ENCODE measurements at places on chromosomes 1 and 21.

DNA sequence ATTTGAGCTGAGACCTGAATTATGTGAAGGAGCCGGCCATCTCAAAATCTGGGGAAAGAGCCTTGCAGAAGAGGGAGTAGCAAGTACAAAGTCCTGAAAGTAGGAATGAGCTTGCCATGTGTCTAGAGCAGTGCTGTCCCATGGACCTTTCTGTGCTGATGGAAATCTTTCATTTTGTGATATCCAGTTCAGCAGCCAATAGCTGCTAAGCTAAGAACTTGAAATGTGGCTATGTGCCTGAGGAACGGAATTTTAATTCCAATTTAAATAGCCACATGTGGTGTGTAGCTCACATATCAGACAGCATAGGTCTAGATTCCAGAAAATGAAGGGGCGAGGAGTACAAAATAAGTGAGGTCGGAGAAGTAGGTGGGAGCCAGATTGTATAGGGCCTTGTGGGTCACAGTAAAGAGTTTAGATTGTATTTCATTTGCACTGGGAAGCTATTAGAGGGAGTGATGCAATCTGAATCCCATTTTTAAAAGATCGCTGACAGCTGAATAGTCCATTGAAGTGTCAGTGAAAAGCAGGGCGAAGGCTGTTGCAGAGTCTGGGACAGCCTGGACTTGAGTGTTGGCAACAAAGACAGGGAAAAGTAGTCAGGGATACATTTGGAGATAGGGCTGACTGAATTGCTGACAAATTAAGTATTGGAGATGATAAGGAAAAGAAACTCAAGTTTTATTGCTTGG lies 80.3 kb downstream of the TMEM200B start:
- no peak for DNase-seq

- DNase-seq: no peak
These were observed 6.5 kb upstream of the C2CD4D start for GRCh38 chr1:151846062-151846568.

GRCh38 chr1:16213013-16213412 lies 561 bp upstream of the ARHGEF19 start:
- DNase-seq: no peak

DNA sequence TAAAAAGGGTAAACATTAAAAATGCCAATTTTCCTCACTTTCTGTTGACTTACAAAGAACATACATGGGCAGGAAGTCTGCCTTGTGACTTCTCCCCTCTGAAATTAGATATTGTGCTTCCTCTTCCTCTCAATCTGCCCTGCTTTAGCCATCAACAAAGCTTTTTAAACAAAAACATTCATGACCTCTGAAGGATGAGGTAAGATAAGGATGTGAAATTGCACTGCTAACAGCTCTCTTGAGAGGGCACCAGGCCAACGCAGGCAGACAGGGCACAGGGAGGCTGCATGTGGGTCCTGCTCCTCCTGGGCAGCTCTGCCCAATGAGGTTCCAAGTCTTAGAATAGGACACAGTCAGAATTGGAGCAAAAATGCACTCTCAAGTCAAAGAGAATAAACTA lies 62.1 kb downstream of the DEGS1 start:
- no peak for DNase-seq

- no peak for DNase-seq
These were observed 36.8 kb downstream of the AHDC1 start for GRCh38 chr1:27567146-27567526.

GRCh38 chr1:98203466-98203865 lies 282.6 kb upstream of the DPYD start:
- DNase-seq: no peak

GRCh38 chr1:209884665-209885117 lies 53.3 kb upstream of the SYT14 start:
- no peak for DNase-seq

- no peak for DNase-seq
These were observed 25.9 kb upstream of the ATP1A1 start for GRCh38 chr1:116346943-116347673.

GRCh38 chr1:19057784-19058475 lies 101.5 kb upstream of the IFFO2 start:
- no peak for DNase-seq

- DNase-seq: no peak
These were observed 19.1 kb upstream of the SRSF10 start for GRCh38 chr1:23999156-23999671.

DNA sequence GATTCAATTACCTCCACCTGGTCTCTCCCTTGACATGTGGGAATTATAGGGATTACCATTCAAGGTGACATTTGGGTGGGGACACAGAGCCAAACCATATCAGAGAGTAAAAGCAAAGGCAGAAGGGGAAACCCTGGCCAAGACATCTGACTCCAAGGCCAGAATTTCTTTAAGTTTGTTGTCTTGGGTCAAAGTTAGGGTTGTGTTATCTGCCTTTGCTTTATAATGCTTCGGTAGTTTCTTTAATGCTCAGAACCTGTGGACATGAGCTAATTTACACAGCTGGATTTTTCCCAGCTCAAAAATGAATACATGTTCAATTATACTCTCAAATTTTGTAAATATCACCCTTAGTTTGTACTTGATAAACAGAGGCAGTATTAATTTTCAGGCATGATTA lies 1074.4 kb downstream of the ADGRL2 start:
- DNase-seq: no peak

DNA sequence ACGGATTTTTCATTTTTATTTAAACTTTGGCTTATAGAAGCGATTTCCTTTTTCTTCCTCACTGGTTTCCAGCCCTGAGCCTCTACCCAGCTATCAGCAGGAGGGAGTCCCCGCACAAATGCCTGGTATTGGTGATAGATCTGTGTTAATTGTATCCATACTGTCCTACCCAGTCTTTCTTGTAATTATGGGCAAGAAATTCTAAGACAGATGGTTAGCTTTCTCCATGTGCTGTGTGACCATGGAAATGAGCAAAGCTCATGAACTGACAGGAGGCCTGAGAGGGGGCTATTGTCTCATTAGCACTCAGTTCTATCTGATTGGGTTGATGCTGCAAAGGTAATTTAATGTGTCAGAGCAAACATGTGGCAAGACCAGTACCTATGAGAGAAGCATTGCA lies 108.1 kb upstream of the IVNS1ABP start:
- DNase-seq: no peak

- no peak for DNase-seq
These were observed 4.9 kb downstream of the PTPN7 start for GRCh38 chr1:202155478-202156021.
